ENCODE measurements at places on chromosomes 6 and 20.

DNA sequence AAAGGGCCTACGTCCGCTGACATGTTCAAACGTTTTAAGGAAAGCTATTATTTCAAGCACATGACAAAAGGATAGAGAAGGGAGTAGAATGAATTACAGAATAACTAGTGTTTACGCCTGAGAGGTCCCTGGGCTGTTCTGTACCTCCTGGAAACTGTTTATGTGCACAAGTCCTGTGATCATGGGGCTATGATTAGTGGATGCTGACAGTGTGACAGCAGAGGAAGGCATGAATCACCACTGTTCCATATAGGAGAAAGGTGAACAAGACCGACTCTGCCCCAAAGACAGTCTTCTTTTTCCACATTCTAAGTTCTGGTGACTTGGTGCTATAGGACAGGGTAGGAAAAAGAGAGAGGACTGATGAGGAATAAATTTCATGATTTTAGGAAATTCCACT, 249.2 kb upstream of the PRDM1 start:
- no peak for DNase-seq

GRCh38 chr6:43897571-43898302, 127.7 kb downstream of the VEGFA start:
- no peak for DNase-seq

DNA sequence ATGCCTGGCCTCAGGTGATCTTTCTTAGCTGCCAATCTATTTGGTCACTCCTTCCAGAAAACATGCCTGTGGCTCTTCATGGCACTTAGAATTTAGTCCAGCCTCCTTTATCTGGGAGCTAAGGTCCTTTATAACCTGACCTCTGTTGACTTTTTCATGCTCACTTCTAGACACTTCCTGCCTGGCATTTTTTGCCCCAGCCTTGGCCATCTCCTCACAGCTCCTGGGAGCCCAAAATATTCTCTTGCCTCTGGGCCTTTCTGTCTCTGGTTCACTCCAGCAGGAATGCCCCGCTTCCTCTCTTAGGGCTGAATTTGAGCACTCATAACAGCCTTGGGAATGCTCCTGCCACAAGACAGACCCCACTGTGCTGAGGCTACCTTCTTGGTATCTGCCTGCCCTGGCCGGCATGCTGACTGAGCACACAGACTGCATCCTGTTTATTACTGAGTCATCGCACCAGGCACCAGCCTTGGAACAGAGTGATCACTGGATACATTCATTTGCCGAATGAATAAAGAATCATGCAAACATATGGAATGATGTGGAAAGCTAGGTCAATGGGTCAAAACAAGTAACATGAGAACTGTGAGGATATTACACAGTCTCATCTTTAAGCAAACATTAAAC, 5.8 kb upstream of the EEF1E1 start:
- no peak for DNase-seq

GRCh38 chr6:64850121-64850520, 856.9 kb downstream of the EYS start:
- DNase-seq = no peak

GRCh38 chr20:4886771-4887527, 114.4 kb downstream of the SLC23A2 start:
- DNase-seq = no peak

- DNase-seq = no peak
Measured at GRCh38 chr20:5524896-5525295, 208.1 kb upstream of the PROKR2 start.

DNA sequence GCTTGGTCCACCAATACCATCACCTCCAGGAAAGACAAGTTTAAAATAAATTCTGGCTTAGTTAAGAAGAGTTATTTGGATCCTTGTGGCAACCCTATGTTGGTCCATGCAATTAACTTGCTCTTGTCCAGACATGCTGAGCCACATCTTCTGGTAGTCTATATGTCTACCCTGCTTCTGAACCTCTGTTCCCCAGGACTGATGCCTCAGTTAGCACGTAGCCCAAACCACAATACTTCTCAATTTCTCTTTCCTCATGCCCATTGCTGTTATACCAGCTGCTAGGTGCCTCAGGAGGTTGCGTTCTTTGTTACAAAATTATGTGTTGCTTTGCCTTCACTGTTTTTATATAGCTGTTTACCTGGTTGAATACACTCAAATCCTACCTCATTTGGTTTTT, 116.4 kb upstream of the KCNQ5 start:
- no peak for DNase-seq

DNA sequence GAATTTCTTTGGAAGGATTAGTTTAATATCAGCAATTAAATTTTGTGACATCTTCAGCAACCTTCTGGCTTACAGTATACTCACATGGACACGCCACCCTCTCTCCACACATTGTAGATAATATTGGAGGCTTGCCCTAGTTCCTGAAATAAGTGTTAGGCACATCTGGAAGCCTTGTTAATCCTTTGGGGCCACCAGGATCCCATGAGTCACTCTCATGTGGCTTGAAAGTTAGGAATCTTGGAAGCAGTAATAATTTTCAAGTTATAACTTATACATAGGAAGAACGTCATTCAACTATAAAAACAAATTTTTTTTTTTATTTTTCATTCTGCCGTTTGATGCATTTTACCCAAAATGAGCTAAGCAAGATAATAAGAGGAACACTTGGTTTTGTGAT, 20.5 kb downstream of the LAMA4 start:
- no peak for DNase-seq

DNA sequence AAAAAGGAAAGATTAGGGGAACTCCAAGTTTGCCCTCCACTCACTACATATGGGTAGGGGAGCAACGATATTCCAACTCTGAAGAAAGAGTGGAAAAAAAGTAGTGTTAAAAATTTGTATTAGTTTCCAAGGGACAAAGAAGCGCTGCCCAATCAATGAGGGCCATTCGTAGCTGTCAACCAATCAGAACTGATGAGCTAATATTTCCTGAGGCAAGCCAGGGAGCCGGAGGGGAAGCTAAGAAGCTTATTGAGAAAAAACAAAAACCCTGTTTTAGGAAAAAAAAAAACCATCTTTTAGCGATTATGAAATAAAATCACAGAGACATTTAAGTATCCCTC, 59.5 kb downstream of the TRIM38 start:
- DNase-seq = no peak

Measured in thoracic aorta (tissue), 2 donors.